ENCODE measurements at places on chromosomes 3 and 15.
A peak's percentile ranks its signal among the peaks of the same experiment; 100 is the strongest.

DNA sequence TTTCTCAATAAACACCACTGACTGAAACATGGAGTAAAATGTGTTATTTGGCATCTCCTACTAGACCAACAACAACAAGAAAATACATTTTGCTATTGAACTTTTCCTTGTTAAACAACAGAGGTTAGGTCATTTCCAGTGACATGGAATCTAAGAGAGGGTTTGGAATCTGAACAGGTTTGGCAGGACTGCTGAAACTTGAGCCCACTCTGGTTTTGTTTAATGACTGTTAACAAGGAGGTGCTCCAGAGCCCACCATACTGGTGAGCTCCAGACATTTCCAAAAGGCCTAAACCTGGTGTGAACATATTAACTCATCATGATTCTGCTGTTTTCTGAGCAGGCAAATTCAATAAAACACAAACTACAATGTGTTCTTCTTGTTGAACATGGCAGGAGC lies 330.7 kb upstream of the TRIM42 start:
- no peak for DNase-seq

- DNase-seq, result peak; percentile 98
Measured at GRCh38 chr15:49169880-49170597, at the start of gene GALK2. Gene GALK2, plus strand, starts transcription at chr15:49170247. Its CDS starts 76 bp downstream, at chr15:49170323.

DNA sequence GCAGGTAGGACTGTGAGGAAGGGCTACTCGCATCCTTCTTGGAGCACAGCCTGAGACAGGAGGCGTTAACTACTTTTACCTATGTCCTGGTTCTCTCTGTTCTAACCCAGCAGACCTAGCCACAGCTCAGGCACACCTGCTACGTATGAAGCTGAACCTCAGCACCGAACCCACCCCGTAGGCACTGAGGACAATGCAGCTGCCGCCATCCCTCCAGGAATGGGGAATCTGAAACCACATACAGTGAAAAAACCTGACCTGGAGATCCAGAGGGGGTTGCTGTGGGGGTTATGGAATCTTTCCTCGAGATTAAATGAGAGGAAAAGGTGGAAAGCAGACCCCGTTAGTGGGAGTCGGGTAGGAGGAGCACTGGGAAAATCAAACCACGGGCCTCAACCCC lies 14.4 kb downstream of the MST1R start:
- DNase-seq, result no peak

GRCh38 chr3:59605318-59605717 lies 555.5 kb upstream of the CFAP20DC start:
- DNase-seq, result no peak

- DNase-seq, result no peak
Measured at GRCh38 chr15:42270551-42270950, 2.5 kb upstream of the GANC start.

DNA sequence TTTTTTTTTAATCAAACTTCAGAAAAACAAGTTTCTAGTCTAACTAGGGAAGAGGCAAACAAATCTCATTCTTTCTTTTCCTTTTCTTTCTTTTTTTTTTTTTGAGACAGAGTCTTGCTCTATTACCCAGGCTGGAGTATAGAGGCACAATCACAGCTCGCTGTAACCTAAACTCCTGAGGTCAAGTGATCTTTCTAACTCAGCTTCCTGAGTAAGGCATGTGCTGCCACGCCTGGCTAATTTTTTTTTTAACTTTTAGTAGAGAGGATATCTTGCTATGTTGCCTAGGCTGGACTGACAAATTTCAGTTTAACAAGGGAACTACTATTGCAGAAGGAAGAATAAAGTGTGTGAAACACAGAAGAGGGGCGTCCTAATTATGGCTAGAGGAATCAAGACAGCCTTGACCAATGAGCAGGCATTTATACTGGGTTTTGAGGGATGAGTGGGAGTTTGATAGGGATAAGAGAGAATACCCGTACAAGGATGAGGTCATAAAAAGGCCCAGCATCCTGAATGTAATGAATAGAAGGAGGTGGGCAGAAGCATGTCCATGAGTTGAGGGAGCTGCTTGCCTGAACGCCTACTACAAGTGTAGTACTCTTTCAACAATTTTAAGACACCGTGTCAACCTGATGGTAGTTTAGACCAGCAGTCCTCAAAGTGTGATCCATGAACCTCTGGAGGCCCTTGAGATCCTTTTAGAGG lies 6.7 kb upstream of the ZFAND6 start:
- DNase-seq, result no peak

- peak; percentile 52 for DNase-seq
Measured at GRCh38 chr3:55885721-55886120, 398.6 kb upstream of the WNT5A start.

GRCh38 chr3:154102225-154102624 lies 19.0 kb upstream of the ARHGEF26 start:
- no peak for DNase-seq

GRCh38 chr3:98985431-98985830 lies 83.9 kb upstream of the DCBLD2 start:
- no peak for DNase-seq

DNA sequence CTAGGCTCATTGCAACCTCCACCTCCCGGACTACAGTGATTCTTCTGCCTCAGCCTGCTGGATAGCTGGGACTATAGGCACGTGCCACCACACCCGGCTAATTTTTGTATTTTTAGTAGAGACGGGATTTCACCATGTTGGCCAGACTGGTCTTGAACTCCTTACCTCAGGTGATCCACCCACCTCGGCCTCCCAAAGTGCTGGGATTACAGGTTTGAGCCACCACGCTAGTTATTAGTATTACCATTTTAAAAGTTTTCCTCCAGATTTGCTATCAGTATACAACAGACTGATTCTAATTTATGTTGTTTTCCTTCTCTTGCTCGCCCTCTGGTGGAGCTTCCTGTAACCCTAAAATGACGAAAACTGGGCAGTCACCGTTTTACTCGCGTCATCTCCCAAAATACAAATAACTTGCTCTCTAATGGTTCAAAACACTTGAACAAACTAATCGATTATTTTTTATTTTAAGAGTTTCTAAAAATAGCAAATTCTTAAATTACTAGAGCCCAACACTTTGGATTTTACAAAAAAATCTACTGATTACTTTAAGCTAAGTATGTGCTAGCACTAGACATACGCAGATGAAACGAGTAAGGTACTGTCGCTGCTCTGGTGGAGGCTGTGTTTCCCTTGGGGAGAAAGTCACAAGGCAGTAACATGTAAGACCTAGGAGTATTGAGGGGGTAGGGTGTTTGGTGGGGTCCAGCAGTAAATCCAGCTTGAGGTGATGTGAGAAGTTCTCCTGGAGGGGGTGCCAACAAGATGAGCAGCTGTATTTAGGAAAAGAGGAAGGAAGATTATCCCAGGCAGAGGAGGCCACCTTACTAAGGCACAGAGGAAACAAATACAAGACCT lies 203.3 kb downstream of the MBNL1 start:
- DNase-seq, result peak; percentile 79

DNA sequence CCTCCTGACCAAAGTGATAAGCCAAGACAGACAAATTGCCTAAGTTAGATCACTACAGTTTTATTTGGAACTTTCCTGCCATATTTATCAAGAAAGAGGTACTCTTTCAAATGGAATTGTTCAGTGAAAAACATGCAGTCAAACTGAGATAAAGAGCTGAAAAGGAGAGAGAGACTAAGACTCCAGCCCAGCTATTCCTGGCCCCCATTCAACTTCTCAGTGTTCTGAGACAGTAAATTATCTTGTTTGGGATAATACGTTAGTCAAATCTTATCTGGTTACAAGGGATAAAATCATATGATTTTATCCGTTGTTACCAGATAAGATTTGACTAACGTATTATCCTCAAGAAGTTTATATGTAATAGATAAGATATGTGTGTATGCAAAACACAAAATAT lies 67.6 kb upstream of the CMC1 start:
- no peak for DNase-seq

DNA sequence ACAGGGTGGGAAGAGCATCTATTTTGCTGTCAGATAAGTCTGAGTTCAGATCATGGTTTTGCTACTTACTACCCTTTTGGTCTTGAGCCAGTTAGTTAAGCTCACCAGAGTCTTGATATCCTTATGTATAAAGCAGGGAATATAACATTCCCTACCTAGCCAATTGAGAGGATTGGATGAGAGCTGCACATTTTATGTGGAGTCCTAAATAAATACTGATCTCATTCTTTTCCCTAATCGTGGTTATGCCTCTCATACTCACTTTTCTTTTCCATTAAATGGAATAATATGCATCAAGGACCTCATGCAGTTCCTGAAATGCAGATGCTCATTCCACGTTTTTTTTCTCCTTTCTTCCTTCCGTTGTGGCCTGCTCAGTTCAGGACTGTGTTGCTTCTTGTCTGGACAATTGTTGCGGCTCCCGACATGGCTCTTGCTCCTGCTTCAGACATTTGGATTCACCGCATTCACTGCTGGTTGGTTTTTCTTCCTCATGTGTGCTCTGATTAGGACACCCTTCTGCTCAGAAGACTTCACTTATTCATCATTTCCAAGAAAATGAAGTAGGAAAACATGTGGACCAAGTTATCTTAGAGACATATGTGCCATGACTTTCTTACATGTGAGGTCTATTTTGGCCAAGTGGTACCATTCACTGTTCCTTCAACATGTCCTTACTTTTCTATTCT lies 90.2 kb downstream of the NFKBIZ start:
- DNase-seq, result no peak

GRCh38 chr3:49422379-49423248 lies at the start of gene AMT:
Gene AMT, minus strand, starts transcription at chr3:49422473. Its CDS starts 23 bp downstream, at chr3:49422450.
- peak; percentile 96 for DNase-seq

- no peak for DNase-seq
Measured at GRCh38 chr15:80550219-80550907, 144.7 kb upstream of the ABHD17C start.

GRCh38 chr15:62482785-62483429 lies 317.8 kb upstream of the C2CD4B start:
- peak; percentile 86 for DNase-seq

GRCh38 chr3:107206141-107206540 lies 171.1 kb upstream of the CCDC54 start:
- DNase-seq, result peak; percentile 85

GRCh38 chr3:180135101-180135500 lies 98.4 kb upstream of the PEX5L start:
- DNase-seq, result no peak

GRCh38 chr15:42996871-42997270 lies 76.3 kb upstream of the TTBK2 start:
- peak; percentile 57 for DNase-seq

DNA sequence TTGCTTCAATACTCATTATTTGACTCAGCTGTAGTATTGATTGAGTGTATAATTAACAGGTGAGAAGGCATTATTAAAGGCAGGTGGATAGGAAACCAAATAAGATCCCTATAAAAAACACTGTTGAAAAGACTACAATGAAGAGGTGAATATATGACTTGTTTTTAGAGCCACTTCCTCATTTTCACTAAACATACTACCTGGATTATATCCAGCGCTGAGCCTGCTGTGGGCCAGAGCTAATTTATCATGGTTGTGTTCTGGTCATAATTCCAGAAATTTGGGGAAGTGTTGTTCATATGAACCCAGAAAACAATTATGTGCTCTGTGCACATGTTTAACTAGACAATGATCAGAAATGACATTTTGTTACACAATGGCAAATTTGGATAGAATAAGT lies 235.3 kb upstream of the MME start:
- no peak for DNase-seq

DNA sequence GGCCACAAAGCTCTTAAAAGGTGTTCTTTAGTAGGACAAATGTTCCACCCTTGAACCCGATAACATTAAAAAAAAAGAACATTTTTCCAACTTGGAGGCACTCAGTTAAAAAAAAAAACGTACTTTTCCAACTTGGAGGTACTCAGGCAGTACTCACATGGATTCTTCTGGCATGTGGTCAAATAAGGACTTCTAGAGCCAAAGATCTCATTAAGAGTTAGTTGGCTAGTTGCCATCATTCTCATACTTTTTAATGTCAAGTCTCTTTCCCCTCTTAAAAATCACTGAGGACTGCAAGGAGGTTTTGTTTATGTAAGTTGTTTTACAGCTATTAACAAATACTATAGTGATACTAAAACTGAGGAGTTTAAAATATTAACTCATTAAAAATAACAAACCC lies 101.0 kb downstream of the CADPS start:
- no peak for DNase-seq

DNA sequence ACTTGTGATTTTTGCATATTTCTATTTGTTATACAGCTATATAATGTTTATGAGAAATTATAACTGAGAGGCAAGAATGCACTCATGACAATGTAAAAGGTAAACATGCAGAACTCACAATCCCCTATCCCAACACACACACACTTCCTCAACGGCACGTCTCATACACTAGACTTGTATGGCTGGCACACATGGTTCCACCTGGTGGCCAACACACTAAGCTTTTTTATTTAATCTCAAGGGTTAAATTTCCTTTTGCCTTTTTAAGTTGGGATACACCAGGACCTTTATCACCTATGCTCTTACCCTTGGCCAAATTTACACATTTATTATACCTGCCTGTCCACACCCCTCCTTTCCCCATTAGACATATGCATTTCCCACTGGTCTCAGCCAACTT lies 88.6 kb upstream of the PSMD6 start:
- peak; percentile 23 for DNase-seq

Data from GM23338 (cell line).